ENCODE measurements at places on chromosomes 13 and 19.

GRCh38 chr19:33736158-33736557 is 60.5 kb upstream of the KCTD15 start:
- DNase-seq: no peak

DNA sequence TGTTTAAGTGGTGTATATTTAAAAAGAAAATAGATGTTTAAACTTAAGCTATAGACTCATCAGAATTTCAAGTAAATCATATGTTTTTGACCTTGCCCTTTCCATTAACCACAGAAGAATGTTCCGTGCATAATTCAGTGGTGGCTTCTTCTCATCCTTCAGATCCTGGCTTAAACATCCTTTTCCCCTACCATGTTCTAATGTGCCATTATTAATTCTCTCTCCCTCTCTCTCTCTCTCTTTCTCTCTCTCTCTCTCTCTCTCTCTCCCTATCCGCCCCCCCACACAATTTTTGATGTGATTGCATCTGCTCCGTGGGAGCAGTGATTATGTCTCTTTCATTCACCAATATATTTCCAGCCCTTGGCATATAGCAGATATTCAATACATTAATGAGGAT is 116.4 kb downstream of the DCLK1 start:
- DNase-seq: no peak

DNA sequence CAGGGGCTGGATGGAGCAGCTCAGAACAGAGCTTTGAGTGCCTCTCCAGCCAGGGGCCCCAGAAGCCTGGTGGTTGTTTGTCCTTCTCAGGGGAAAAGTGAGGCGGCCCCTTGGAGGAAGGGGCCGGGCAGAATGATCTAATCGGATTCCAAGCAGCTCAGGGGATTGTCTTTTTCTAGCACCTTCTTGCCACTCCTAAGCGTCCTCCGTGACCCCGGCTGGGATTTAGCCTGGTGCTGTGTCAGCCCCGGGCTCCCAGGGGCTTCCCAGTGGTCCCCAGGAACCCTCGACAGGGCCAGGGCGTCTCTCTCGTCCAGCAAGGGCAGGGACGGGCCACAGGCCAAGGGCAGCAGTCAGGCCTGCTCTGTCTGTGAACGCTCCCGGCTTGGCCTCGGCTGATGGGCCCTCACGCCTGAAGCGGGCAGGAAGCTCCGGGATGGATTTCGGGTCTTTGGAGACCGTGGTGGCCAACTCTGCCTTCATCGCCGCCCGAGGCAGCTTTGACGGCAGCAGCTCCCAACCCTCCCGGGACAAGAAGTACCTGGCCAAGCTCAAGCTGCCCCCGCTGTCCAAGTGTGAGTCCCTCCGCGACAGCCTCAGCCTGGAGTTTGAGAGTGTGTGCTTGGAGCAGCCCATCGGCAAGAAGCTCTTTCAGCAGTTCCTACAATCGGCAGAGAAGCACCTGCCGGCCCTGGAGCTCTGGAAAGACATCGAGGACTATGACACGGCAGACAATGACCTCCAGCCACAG is at the start of gene GRK1:
TSS of gene GRK1 (plus strand) at position 269 of the 751 bp plus-strand sequence. CDS start at position 437, 168 bp downstream.
- DNase-seq: no peak

DNA sequence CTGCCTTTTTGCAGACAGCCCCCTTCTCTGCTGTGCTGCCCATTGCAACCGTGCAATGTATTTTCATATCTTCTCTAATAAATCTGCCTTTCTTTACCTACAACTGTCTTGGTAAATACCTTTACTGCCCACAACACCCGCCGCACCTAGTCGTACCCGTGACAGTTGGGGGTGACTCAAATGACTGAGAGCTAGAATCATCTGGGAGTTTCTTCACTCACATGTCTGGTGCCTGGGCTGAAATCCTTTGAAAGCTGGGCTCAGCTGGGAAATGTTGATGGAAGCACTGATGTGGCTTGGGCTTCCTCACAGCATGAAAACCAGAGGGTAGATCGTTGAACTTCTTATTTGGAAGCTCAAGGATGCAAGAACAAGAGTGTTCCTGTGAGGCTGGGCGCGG is 2.8 kb upstream of the PNMA8A start:
- no peak for DNase-seq

DNA sequence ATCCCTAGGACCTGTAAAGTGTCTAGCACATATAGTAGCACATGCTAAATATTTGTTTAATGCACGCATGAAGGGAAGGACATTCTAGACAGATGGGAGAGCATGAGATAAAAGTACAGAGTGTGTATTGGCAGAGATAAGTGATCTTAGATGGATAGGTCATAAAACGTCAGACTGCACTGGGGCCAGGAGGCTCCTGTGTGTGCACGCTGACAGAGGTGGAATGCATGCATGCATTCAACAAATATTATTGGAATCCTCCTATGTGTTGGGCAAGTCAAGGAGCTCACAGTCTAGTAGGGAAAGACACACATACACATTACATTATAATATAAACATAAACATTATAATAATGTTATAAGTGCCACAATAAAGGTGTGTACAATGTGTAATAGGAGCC is 73.3 kb downstream of the FGF9 start:
- DNase-seq: no peak

DNA sequence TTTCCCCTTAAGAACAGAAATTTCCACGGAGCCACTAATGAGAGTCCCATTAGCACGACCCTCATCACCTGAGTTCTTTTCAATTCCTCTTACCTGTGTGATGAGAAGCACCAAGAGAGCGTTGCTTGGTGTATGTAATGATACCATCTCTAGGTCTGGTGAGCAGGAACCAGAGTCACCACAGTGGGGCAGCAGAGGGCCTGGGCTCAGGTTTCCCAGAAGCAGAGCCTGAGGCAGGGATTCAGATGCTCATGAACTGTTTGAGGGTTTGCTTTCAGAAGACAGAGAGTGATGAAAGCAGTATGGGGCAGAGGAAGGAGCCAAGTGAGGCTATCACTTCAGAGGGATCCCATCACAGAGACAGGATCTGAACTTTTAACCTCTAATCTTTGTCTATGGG is 3.1 kb upstream of the PTPRH start:
- peak; percentile 33 for DNase-seq

GRCh38 chr19:35153701-35154524 is 622 bp upstream of the FXYD5 start:
- no peak for DNase-seq

- no peak for DNase-seq
Measured at GRCh38 chr19:53055117-53055516, 10.6 kb downstream of the ERVV-2 start.

GRCh38 chr13:35888981-35889380 is 242.2 kb downstream of the DCLK1 start:
- DNase-seq: no peak

DNA sequence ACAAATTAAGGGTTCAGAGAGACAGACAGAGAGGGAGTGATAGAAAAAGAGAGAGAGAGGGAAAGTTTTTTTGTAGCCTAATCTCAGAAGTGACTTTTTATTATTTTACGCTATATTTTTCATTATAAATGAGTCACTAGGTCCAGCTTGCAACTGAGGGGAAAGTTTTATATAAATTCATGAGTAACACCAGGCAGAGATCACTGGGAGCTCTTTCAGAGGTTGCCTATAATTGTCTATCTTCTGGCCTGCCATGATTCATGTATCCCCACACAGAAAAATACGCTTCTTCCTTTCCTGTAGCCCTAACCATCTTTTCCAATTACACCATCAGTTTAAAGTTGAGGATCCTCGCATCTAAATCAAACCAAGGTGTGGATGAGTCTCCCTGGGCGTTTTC is 467.9 kb downstream of the SLITRK1 start:
- no peak for DNase-seq

- DNase-seq: no peak
Measured at GRCh38 chr13:20815464-20815863, 41.7 kb upstream of the EEF1AKMT1 start.

GRCh38 chr19:4557971-4558941 is 1.2 kb downstream of the SEMA6B start:
- DNase-seq: no peak

DNA sequence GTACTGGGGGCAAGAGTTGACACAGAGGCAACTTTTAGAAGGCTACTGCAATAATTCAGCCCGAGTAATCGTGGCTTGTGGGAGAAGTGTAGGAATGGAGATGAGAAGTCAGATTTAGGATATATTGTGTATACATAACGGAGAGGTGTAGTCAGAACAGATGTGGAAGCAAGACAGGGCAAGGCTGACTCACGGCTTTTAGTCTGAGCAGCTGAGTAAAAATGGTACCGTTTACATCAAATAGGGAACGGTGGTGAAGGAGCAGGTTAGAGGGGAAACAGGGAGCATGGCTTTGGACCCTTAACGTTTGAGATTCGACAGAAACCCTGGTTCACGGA is 796 bp upstream of the LSM14A start:
- DNase-seq: no peak

GRCh38 chr19:34323433-34324204 is 41.4 kb upstream of the GPI start:
- DNase-seq: no peak

DNA sequence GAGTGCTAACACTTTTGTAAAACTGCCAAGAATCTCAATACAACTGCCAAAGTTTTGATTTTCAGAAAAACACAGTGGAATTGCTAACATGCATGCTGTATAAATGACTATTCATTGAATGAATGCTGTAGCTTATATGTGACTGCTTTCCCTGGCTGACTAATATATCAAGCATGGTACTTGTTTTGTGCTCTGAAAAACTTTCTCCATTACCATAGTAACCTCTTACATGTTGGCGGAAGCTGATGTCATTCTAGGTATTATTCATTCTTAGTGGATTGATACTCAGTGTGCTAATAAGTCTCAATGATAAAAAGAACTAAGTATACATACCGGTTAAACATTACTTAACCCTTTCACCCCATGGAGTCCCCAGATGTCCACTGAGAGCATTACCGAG is 166.1 kb upstream of the MYO16 start:
- DNase-seq: no peak

GRCh38 chr19:33488826-33489225 is 32.8 kb downstream of the PEPD start:
- DNase-seq: no peak

DNA sequence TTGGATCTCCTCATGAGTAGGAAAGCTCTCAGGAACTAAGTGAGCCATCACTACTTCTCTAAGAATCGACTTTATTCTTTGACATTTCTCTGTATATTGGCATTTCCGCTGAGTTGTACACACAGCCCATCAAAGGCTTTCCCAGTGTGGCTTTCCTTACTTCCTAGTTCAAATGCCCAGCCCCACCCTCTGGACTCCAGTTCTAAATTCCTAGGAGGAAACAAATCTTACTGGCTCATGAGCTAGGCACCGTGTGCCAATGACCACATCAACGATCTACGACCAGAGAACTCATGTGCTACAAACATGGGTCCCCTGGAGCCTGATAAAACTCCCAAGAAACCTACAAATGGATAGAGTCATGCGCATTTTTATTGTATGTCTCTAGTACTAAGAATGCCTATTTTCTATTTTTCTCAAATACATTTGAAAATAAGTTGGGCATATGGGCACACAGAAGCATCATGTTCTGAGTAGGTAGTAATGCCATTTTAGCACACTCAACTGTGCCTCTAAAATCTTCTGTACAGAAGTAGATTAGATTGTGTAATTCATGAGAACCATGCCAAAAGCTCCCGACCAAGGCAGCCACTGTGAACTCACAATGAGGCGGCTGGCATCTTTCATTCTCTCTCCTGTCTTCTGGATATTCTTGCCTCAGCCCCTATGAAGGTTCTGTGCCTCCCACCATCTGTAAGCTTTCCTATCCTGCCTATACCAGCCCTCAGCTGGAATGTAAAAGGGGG is 10.5 kb upstream of the RAP2A start:
- no peak for DNase-seq

GRCh38 chr13:40540328-40541044 is 126.0 kb downstream of the FOXO1 start:
- DNase-seq: no peak

DNA sequence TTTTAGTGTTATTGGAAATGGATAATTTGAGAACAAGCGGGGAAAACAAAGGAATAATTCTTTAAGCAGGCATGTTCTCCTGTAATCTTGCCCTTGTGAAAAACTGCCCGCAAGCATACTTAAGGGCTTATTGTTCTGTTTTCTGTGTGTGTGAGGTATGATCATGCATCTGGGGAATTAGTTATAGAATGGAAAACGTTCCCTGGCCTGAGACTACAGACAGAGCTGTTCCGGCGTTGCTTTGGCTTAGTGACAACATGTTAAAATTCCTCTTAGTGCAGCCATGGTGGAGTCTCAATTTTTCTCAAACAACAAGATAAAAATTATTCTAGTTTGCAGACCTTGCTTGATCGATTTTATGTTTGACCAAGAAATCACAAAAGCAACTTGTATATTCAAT is 560.2 kb upstream of the SPRY2 start:
- DNase-seq: no peak

DNA sequence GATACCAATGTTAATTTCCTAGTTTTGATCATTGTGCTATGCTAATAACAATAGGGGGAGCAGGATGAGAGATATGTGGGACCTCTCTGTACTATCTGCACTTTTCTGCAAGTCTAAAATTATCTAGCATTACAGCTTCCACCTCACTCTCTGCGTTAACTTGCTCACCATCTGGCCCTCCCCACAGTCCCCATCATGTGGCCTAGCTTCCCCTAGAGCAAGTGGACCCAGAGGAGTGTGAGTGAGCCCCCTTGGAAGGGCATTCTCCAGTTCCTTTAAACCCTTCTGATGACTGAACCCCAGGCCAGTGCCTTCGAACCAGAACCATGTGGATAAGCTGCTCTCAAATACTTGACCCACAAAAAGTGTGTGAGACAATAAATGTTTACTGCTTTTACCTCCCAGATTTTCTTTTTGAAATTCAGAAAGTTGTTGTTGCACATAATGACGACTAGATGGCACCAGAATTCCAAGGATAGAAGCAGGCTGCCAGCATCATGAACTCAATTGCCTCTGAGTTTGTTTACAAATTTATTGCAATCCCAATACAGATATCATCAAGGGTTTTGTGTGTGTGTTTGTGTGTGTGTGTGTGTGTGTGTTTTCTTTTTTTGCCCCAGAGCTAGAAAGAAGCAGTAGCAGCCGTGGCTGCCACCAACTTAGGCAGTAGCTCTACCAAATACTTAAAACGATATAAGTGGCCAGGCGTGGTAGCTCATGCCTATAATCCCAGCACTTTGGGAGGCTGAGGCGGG is 49.0 kb upstream of the ZNF780A start:
- no peak for DNase-seq

GRCh38 chr19:4115050-4115817 is 8.7 kb downstream of the MAP2K2 start:
- DNase-seq: no peak
